ENCODE measurements at places on chromosomes 5 and 9. TPM values are rescaled to one million over a fixed set of nuclear protein-coding genes. Genes with fewer than 3 reads are reported as not detected.

Gene TSLP
- 2.1 TPM for polyA plus RNA-seq

Gene CFAP77
- 1.3 TPM for polyA plus RNA-seq

Gene WNK2
- 61.7 TPM for polyA plus RNA-seq

Gene CDH9
- 0.26 TPM for polyA plus RNA-seq

Gene SLC24A2
- polyA plus RNA-seq, result 2.6 TPM
